ENCODE measurements at places on chromosomes 3 and 15.

GRCh38 chr15:70558406-70559264 lies 204.7 kb downstream of the UACA start:
- no peak for DNase-seq

- no peak for DNase-seq
Observed at GRCh38 chr3:187737368-187738070, 7.7 kb downstream of the BCL6 start.

- DNase-seq, result no peak
Observed at GRCh38 chr3:187695449-187695848, 6.9 kb downstream of the RTP2 start.

DNA sequence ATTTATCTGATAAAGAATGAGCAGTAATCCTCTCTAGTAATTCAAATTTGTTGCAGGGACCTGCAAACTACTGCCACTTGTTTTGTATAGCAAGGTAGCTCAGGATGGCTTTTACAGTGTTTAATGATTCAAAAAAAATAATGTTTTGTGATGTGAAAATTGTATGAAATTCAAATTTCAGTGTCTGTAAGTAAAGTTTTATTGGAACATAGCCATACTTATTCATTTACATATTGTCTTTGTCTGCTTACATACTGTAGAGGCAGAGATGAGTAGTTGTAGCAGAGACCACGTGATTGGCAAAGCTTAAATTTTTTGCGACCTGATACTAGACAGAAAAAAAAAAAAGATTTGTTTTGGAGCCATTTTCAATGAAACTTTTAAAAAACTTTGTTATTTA lies 6.5 kb upstream of the UTS2B start:
- DNase-seq, result no peak

DNA sequence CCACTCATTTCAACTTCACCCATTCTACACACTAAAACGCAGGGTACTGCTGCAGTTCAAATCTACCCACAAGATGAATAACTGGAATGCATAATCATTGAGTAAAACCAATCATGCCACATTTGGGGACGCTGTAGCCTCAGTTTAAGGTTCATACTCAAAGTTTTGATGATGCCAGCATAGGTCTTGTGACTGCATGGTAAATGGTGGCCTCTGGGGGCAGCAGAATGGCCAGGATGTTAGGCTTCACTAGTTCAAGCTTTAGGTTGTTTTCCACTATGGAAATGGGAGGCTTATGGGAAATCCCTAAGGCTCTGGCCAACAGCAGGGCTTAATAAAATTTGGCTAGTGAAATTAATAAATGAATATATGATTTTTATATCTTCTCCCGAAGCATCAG lies 104.3 kb upstream of the TSC22D2 start:
- DNase-seq, result no peak

DNA sequence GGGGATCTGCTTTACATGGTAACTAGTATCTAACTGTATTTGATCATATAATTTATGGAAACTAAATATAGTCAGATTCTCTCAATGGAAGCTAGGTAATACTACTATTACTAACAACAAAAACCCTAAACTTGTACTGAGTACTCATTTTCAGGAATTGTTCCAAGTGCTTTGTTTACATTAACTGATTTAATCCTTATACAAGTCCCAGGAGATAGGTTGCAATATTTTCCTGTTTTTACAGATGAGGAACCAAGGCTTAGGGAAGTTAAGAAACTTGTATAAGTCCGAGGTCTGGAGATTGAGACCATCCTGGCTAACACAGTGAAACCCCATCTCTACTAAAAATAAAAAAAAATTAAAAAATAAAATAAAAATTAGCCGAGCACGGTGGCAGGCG lies 7.5 kb upstream of the MTHFS start:
- no peak for DNase-seq

GRCh38 chr3:179166561-179167201 lies 18.5 kb downstream of the PIK3CA start:
- DNase-seq, result no peak

- no peak for DNase-seq
Observed at GRCh38 chr3:185062191-185062590, 90.7 kb downstream of the C3orf70 start.

GRCh38 chr3:52983336-52983807 lies 62.5 kb downstream of the SFMBT1 start:
- no peak for DNase-seq

- DNase-seq, result no peak
Observed at GRCh38 chr3:94520364-94520763, 457.5 kb downstream of the NSUN3 start.

DNA sequence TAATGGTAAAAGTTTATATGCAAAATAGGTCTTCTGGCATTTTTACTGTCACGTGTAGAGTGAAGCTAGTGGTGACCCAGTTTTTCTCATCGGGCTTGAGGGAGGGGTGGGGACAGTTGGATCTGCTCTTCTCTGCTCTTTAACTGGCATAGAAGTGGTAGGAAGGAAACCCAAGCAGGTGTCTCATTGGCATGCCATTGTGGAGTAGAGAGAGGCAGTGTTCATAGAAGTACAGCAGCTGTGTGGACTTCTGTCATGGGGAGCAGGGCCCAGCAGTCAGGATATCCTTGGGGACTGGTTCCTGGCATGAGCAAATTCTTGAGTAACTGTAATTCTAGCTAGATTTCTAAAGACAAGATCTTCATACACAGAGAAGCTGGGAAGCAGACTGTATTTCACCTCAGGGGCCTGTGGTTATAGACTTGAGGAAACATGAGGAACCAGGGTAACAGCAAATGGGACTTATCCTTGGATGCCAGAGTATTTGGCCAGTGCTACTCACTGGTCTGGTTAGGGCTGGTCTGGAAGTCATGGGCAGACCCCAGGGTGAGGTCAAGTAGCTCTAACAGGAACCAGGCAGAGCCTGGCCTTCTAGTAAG lies 42.9 kb downstream of the CDIN1 start:
- no peak for DNase-seq

DNA sequence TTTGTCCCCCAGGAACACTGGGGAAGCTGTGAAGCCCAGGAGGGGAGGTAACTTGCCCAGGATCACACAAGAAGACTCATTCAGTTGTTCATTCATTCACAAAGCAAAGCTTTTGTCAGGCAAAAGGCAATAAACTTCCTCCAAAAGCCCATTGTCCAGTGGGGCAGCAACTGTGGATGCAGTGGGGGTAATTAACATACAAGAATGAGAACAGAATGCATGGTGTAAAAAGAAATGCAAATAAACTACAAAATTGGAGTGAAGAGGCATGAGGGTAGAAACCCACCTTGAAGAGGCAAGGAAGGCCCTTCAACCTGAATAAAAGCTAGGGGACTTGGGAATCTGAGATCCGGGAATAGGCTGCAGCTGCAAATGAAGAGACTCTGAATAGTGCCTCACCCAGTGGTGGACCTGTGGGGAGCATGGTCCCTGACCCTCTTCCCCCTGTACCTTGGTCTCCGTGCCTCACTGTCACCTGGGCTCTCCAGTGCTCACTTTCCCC lies 363.6 kb downstream of the CLSTN2 start:
- DNase-seq, result no peak

DNA sequence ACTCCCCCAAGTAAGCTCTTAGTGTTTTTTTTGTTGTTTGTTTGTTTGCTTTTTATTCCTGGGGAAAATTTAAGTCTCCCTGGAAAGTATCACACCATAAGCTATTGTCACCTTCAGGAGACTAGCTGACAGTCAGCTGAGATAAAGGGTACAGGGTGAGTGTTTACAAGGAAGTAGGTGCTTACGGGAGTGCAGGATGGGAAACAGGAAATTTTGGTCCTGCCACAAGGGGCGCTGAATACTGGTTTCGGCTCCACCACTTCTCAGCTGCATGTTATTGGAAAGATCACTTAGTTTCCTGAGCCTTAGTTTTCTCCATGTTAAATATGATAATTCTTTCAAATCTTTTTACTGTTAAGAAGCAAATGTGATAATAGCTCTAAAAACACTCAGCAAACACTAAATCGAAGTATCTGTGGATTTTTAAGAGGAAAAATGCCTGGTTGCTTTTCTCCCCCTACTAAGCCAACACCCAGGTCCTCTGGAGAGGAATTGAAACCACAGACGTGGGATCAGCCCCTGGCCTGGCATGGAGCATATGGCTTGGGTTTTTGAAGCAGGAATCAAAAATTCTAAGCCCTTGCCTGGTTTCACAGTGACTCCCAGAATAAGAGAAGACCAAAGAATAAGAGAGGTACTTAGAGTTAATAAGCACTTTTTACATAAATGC lies 90.7 kb downstream of the SCN11A start:
- no peak for DNase-seq

DNA sequence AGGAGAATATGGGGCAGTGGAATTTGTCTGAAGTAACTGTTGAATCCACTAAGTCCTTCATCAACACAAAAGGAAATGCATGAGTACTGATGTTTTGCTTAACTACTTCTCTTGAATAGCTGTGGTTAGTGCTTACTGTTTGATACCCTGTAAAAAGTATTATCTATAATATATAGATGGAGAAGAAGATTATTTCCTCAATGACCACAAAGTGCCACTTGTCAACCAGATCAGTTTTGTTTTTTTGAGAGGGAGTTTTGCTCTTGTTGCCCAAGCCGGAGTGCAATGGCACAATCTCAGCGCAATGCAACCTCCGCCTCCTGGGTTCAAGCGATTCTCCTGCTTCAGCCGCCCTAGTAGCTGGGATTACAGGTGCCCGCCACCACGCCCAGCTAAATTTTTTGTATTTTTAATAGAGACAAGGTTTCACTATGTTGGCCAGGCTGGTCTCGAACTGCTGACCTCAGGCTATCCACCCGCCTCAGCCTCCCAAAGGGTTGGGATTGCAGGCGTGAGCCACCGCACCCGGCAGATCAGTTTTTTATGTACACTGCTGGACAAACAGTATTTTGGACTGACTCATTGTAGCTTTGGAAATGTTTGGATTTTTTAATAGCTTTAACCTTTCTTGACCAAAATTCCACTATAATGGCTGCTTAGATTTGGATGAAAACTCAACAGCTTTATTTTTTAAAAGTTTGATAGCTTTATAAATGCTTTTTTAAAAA lies 1.5 kb upstream of the RPLP1 start:
- DNase-seq, result no peak

DNA sequence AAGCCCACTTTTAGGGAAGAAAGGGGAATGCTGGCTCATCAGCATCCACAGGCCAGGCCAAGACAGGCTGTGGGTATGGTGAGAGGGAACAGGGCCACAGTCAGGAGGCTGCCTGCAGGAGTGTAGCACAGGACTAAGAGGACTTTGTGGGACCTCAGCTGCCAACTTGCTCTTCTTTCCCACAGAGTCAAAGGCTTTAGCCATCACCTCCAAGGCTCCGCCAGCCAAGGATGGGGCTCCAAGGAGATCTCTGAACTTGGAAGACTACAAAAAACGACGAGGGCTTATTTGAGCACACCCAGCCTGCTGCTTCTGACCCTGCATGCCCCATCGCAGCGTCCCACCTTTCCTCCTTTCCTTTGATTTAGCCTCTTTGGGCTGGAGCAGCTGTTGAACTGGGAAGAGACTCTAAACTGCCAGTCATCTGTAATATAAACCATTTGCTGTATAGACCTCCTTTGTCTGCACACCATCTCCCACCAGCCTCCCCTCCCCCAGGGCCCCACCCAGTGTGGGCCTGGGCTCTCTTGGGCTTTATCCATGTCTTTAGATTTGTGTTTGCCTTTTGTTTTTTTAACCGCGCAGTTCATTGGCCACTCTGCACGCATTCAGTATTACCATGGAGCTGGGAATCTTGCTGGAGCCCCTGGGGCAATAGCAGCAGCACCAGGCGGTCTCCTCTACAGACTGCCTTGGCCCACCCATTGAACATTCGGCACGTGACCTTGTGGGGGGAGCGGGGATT lies 13.1 kb upstream of the ITPKA start:
- DNase-seq, result no peak

DNA sequence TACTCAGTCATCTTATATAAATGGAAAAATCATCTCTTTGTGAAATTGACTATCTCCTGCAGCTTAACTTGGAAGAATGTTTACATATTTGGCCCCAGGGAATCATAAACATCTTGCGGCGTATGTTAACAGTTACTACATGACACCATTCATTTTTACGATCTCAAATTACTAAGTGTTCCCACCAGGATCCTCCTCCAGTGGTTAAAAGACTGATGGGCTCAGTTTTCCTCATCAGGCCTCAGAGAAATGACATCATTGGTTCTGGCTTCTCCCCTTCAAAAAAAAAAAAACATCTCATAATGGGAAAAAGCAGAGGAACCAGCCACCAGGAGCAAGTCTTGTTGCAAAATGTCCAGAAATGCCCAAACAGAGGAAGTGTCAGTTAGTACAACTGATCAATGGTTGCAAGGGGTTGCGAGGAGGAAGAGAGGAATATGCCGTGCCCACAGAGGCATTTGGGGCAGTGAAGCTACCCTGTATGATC lies 70.5 kb upstream of the LIPC start:
- peak; percentile 38 for DNase-seq

GRCh38 chr15:79060175-79060574 lies 30.4 kb downstream of the RASGRF1 start:
- no peak for DNase-seq

- DNase-seq, result no peak
Observed at GRCh38 chr3:37093481-37093880, 80.9 kb downstream of the LRRFIP2 start.

- DNase-seq, result peak; percentile 4
Observed at GRCh38 chr15:42650208-42651066, 75.0 kb downstream of the STARD9 start.

DNA sequence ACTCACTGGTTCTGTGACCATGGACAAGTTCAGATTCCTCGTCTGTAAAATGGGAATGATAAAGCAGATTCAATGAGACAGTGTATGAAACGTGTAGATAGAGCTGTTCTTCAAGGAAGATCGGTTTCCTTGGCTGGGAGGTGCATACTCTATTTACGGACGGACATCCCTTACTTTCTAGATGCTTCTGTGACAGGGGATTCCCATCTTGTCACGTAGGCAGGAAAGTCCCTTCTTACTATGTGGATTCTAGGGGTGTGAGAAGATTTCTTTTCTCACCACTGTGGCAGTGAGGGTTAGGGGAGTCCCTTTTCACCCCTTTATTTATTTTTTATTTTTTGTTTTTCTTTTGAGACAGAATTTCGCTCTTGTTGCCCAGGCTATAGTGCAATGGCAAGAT lies 180.9 kb upstream of the TBL1XR1 start:
- DNase-seq, result no peak

DNA sequence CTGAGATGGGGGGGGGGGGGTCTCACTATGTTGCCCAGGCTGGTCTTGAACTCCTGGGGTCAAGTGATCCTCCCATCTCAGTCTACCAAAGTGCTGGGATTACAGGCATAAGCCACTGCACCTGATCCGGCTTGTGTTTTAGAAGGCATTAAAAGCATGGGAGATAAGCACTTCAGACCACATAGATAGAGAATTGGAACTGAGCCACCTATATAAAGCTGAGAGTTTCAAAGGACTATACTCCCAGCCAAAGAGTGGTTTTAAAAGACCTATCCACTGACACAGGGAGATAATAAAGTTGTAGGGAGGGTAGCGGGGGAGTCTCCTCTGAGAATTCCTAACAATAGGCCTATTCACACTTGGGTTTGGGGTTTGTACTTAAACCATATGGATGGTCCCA lies 34.8 kb downstream of the DENND4A start:
- DNase-seq, result no peak

- no peak for DNase-seq
Observed at GRCh38 chr15:62739082-62739481, 303.5 kb upstream of the TPM1 start.

- no peak for DNase-seq
Observed at GRCh38 chr15:85381850-85382751, 1.7 kb downstream of the AKAP13 start.

Measured in NCI-H187 (cell line).